Stimulated activated CD4-positive, alpha-beta T cell treated with anti-CD3 and anti-CD28 coated beads, Interleukin-12 subunit alpha, Interleukin-12 subunit beta, amount 100 ng/mL, for 4 hours (primary cell): ENCODE measurements at places on chromosomes 12 and 14.

- no peak for DNase-seq
Measured at GRCh38 chr14:79740066-79740601, 471.2 kb downstream of the DIO2 start.

GRCh38 chr12:95118138-95118787 lies 44.8 kb upstream of the NR2C1 start:
- DNase-seq: no peak

DNA sequence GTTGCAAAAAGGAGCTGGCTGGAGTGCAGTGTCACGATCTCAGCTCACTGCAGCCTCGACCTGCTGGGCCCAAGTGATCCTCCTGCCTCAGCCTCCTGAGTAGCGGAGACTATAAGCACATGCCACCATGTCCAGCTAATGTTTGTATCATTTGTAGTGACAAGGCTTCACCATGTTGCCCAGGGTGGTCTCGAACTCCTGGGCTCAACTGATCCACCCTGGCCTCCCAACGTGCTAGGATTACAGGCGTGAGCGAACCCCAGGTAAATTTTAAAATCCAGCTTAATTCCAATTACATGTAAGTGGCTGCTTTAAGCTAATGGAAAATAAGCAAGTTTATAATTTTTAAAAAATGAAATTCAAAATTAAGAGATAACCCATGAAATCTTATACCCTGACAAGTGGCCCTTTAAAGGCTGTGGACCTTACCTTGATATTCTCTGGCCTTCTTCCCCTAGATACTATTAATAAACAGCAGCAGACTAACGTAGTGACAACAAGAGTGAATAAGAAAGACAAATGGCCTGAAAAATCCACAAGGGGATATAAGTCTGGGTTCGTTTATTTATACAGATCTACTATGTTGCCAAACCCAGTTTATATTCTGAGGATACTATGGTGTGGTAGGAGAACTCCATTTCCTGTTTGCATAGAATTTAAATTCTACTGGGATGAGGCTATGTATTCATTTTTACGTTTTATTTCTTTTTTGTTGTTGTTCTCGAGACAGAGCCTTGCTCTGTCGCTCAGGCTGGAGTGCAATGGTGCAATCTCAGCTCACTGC lies 25.6 kb upstream of the SLC2A3 start:
- no peak for DNase-seq

- no peak for DNase-seq
Measured at GRCh38 chr12:117046011-117046369, 53.2 kb downstream of the TESC start.

DNA sequence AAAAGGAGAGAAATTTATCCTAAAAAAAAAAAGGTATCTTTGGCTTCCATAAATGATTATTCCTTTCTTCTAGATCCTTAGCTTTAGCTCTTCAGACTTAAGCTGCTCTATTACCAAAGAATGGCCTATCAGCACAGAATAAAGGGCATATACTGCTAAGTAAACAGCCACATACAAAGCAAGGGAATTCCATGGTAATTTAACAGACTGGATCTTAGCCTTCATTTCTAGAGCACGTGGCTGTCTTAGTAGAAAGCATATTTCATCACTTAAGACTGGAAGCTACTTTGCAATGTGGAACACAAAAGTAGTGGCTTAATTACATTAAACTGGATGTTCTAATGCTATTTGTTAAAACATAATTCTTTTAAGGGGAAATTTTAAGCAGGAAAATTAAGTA lies 23.1 kb downstream of the TMED10 start:
- no peak for DNase-seq

DNA sequence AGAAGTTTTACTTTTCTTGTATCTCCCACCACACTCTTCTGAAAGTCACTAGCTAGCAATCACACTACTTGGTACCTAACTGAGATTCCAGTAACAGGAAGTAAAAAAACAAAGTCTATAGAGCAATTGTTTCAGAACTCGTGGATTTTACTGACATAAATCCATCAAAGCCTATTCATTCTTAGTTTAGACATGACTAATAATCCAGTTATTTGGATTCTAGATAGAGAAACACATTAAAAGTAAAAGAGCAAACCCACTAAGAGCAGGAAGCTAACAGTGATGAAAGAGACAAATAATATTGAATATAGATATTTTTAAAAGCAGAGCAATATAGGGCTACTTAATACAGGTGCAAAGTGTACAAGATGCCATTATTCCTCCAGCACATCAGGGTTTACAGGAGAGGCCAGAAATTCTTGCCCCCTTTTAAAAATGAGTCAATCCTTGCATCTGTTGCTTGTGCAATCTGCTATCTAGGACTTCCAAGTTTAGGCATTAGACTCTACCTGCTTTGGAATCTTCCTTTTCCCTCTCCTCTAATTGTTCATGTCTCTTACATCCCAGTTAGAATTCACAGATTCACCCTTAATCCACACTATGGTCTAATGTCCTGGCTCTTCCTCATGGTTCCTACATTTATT lies 6.0 kb downstream of the HEATR5A start:
- no peak for DNase-seq
